ENCODE measurements at places on chromosomes 3 and 15. TPM values are rescaled to one million over a fixed set of nuclear protein-coding genes. Genes with fewer than 3 reads are reported as not detected.

DNA sequence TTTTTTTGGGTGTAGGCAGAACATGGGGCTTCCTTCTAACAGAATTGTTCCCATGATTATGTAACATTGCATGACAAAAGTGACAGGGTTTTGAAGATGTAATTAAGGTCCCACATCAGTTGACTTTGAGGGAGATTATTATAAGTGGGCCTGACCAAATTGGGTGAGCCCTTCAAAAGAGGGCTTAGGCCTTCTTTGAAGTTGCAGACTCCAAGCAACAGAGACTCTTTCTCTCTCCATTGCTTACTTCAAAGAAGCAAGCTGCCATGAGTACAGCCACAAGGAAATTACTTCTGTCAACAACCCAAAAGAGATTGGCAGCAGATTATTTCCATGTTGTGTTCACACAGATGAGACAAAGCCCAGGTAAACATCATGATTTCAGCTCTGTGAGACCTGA is 348.2 kb downstream of the PDCD6IP start:
- no peak for DNase-seq

RHCG gene
- 1.1 TPM for total RNA-seq

CELSR3 gene
- total RNA-seq: 1.5 TPM

- DNase-seq: no peak
Observed at GRCh38 chr3:10345911-10346310, 25.0 kb upstream of the SEC13 start.

ASB14 gene
- not detected for total RNA-seq

GRCh38 chr15:31434588-31435260 is 108.1 kb downstream of the KLF13 start:
- DNase-seq: peak; percentile 64

GRCh38 chr3:133883641-133884040 is 12.0 kb downstream of the RAB6B start:
- no peak for DNase-seq

GRCh38 chr3:68751888-68752287 is 180.5 kb downstream of the TAFA4 start:
- DNase-seq: no peak

ITIH3 gene
- 4.6 TPM for total RNA-seq

DLEC1 gene
- total RNA-seq: 5.6 TPM

HGD gene
- 0.36 TPM for total RNA-seq

SHC4 gene
- 0.55 TPM for total RNA-seq

- no peak for DNase-seq
Observed at GRCh38 chr15:69357773-69358771, 56.1 kb upstream of the KIF23 start.

DNA sequence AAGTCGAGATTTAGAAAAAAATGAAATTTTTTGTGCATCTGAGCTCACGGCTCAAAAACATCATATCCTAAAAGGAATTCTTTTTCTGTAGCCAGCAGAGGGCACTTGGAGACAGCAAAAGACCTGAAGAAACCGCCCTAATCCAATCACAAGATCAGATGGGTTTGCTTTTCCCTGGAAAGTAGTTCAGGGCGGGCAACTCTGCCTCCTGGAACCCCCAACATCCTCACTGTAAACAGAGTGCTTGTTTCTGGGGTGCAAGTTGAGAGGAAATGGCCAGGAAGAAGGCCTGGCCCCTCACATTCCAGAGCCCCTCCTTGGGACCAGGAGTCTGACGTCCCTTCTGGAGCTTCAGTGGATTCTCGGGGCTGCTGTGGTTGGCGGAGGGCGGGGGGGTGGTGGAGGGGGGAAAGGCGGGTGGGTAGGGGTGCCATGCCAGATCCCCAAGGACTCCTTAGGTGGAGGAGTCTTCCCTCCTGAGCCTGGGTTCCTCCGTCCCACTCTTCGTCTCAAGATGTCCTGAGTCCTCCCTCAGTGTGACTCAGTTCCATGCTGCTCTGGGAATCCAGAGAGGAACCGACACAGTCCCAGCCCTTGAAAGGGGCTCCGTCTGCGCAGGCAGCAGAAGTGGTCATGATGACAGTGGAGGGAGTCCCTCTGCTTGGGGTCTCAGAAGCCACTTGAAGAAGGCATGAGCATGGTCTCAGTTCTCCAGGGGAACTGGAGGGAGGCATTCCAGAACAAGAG is 35.9 kb downstream of the CCK start:
- DNase-seq: no peak

DNA sequence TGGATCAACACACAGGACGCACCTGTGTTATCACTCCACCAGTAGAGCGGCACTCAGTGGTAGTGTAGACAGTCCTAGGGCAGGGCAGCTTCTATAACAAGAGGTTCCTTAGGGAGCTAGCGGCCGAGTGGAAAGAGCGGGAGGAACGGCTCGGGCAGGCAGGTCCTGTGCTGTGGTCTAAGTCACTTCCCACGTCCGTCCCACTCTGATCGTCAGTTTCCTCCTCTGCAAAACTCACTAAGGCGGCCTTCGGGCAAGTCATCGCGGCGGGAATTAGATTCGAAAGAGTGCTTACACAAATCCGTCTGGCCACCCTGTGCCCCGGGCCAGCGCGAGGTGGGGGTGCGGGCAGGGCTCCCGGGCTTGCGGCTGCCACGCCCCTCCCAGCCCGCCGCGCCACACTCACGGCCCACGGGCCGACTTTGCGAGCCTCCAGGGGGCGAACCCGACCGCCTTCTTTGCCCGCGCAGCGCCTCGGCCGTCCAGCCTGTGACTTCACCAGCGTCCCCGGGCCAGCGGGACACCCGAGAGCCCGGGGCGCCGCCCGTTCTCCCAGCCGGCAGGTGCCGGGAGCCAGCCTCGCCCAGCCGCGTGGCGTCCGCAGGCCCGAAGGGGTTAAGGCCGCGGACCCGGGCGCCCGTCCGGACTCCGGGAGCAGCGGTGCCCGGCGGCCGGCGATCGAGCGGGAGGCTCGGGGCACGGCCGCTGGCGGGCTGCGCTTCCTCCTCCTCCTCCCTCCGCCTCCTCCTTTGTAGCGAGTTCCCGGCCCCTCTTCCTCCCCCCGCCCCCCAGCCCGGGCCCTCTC is 416 bp upstream of the CORO2B start:
- peak; percentile 67 for DNase-seq

DNA sequence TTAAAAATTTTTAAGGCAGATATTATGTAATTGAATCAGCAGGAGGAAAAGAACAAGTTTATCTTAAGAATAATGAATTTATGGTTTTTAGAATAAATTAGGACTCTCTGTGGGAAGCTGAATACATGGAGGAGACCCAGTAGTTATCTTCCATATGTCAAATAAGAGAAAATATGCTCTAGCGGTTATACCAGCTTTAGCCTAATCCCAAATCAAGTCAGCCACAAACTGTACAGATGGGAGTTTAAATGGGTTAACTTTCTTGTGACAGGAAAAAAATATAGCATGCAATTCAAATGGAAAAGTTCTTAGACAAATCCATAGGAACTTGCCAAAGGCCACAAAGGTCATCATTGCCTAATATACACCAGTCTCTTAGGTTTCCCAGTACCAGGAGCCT is 84.3 kb downstream of the TTBK2 start:
- no peak for DNase-seq

DNA sequence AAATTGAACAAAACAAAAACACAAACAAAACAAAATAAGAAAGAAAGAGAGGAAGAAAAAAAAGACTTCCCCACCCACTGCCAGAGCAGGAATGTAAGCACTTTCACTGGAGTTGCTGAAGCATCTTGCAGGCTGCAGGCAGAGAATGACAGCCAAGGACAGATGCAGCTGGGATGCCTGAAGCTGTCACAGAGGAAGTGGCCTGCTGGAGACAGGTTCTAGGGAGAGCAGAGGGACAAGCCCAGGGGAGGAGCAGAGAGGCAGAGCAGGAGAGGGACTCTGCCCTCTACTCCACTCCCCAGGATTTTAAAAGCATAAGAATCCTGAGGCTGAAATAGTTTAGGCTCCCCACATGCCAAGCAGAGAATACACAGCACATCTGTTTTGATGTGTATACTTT is 326.2 kb downstream of the TUSC7 start:
- DNase-seq: no peak
